ENCODE measurements at places on chromosomes 1 and 21.

GRCh38 chr1:205417870-205418635 is 3.8 kb downstream of the LEMD1 start:
- no peak for DNase-seq

DNA sequence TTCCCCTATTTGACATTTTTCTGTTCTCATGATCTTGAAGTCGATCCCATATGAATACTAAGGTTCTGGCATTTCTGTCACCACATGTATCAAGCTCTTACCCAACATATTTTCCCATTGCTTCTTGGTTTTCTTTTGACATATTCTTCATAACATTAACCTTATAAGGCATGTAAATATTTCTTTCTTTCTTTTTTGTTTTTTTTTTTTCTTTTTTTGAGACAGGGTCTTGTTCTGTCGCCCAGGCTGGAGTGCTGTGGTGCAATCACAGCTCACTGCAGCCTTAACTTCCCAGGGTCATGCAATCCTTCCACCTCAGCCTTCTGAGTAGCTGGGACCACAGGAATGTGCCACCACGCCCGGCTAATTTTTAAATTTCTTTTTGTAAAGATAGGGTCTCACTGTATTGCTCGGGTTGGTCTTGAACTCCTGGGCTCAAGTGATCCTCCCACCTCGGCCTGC is 33.1 kb upstream of the ERRFI1 start:
- DNase-seq: no peak

- no peak for DNase-seq
Observed at GRCh38 chr1:164863056-164863455, 304.1 kb downstream of the PBX1 start.

DNA sequence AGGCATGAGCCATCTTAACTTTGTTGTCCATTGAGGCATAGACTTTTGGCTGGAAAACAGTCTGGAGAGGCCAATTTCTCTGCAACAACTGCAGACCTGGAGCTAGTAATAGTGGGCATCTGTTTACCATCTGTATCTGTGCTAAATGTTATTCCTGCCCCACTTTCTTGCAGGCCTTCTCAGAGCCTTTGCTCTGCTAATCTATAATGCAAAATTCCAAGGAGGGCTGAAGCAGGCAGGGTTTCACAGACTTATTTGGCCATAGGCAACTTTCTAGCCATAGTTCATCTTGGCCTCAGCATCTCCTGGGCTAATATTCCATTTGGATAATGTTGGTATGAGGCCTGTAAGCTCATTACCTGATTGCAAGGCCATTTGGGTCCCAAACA is 124.5 kb upstream of the CSF3R start:
- no peak for DNase-seq

DNA sequence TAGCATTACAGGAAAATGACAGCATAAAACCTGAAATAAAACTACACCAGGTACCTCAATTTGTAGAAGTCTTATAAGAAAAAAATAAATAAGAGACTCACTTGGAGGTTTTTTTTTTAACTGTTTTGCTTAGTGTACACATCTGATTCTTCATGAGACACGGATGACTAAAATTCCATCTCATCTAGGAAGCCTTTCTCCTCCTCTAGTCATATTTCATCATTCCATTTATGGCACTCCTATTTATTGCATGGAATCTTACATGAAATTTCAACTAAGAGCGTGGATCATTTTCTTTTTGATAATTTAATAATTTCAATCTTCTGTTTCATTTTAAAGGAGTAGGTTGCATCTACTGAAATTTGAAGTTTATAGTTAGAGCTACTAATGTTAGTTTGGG is 1.6 kb upstream of the PTGS2 start:
- no peak for DNase-seq

- peak; percentile 54 for DNase-seq
Observed at GRCh38 chr1:19360016-19360415, 47.9 kb downstream of the SLC66A1 start.

- DNase-seq: no peak
Observed at GRCh38 chr1:9985001-9985400, 12.0 kb upstream of the RBP7 start.

GRCh38 chr1:153771261-153771660 is 3.9 kb upstream of the SLC27A3 start:
- no peak for DNase-seq

DNA sequence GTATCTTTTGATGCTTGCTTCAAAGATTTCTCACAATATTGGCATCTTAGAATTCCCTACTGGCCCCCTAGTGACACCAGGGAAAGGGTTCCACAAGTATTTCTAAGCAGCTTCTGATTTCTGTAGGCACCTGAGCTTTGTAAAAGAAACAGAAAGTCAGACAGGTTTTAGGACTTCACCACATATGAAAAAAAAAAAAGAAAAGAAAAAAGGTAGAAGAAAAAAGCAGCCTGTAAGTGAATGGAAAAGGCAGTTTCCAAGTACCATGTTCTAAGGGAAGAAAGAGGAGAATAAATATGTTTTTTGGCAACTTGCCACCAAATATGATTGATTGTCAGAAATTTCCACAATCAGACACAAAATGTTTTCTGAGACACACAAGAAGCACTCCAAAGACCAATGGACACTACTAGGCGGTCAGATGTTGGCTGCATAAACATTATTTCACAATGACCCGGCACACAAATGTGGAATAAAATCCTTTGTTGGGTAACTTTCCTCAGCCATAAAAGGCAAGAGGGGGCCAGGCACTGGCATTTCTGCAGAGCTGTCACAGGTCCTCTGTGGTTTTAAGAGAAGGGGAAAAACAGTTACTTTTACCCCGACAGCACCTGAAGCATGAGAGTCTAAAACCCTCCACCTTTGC is 12.7 kb upstream of the CPLANE2 start:
- DNase-seq: no peak
